Astrocyte of the cerebellum (primary cell): ENCODE measurements at places on chromosomes 5 and 9.
A peak's percentile ranks its signal among the peaks of the same experiment; 100 is the strongest.

DNA sequence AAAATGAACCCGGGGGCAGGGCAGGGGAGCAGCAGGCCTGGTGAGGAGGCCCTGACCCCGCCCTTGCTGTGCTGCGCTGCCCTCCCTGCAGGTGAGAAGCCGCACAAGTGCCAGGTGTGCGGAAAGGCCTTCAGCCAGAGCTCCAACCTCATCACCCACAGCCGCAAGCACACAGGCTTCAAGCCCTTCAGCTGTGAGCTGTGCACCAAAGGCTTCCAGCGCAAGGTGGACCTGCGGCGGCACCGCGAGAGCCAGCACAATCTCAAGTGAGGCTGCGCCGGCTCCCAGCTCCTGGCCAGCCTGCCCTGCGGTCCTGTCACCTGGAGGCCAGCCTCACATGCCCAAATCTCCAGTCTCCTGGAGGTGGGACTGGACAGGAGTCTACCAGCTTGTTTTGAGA is 12.3 kb downstream of the GFI1B start:
- no peak for DNase-seq

GRCh38 chr5:172303162-172303561 is 19.6 kb upstream of the UBTD2 start:
- no peak for DNase-seq

DNA sequence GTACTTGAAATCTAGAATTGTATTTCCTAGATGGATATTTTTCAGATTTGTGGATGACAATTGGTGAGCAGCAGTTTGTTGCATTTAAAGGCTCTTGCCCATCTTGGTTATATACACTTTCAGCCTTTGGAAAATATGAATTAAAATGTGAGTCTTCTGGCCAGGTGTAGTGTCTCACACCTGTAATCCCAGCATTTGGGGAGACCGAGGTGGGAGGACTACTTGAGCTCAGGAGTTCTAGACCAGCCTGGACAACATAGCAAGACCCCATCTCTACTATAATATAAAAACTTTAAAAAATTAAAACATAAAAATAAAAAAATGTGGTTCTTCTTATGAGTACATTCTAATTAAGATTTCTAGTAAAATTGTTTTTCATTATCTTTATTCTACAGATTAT is 102.0 kb downstream of the MTREX start:
- DNase-seq: no peak

GRCh38 chr5:169876386-169876785 is 103.9 kb downstream of the INSYN2B start:
- DNase-seq: no peak

DNA sequence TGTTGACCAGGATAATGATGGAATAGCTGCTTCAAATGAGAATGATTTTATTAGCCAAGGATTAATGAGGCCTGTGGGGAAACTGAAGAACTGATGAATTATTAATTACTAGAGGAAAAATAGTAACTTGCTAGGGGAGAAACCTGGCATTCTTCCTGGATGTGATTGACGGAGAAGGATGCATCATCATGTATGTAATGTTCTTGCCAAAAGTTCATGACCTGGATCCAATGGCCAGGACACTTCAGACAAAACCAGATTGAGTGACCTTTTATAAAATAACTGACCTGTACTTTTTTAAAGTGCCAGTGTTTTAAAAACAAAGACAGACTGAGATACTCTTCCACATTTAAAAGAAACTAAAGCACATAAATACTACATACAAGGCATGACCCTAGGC is 23.7 kb downstream of the KIAA1191 start:
- no peak for DNase-seq

- no peak for DNase-seq
Observed at GRCh38 chr9:134399435-134400056, 73.3 kb downstream of the RXRA start.

DNA sequence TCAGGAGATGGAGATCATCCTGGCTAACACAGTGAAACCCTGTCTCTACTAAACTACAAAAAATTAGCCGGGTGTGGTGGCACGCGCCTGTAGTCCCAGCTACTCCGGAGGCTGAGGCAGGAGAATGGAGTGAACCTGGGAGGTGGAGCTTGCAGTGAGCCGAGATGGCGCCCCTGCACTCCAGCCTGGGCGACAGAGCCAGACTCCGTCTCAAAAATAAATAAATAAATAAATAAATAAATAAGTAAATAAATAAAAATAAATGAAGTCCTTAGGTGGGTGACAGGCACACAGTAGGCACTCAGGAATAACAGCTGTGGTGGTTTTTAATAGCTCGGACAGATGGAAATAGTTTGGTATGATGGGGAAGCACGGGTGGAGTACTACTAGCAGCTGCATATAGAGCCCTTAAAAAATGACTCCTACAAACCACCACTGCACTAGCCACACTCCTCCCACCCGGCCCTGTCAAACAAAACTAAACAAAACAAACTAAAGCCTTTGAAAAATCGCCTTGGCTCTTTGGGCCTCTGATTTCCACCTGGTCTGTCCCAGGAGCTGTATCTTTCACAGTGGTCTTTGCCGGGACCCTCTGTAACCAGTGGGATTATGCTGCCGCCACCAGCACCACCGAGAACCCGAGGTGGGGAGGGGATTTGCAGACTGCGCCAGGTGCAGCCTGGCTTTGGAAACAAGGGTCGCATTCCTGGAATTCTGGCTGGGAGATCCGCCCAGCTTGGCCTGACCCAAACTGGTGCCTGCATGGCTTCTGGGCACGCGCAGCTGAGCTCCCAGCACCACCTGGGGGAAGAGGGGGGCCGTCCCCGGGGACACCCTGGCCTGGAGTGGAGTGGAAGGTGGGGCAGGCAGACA is 5.1 kb upstream of the WDR5 start:
- no peak for DNase-seq

GRCh38 chr5:176536132-176536901 is 885 bp downstream of the RNF44 start:
- peak; percentile 62 for DNase-seq

DNA sequence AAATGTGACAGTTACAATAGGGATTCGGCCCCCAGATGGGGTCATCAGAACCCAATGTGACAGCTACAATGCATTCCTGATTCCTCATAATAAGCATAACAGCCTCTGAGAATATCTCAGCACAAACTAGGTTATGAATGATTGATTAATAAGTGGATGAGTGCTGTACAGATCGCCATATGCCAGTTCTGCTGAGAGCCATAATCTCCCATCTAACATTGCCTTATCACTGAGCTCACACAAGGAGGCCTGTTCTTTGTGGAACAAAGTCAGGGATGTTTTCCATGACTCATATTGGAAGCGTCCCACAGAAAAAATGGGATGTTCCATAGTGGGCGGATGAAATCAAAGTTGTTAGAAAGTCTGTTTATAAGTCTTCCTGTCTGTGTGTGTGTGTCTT is 89.6 kb downstream of the KIF4B start:
- no peak for DNase-seq

GRCh38 chr5:458547-459353 is 15.8 kb downstream of the EXOC3 start:
- no peak for DNase-seq

- no peak for DNase-seq
Observed at GRCh38 chr5:178560911-178561310, 29.3 kb downstream of the COL23A1 start.

DNA sequence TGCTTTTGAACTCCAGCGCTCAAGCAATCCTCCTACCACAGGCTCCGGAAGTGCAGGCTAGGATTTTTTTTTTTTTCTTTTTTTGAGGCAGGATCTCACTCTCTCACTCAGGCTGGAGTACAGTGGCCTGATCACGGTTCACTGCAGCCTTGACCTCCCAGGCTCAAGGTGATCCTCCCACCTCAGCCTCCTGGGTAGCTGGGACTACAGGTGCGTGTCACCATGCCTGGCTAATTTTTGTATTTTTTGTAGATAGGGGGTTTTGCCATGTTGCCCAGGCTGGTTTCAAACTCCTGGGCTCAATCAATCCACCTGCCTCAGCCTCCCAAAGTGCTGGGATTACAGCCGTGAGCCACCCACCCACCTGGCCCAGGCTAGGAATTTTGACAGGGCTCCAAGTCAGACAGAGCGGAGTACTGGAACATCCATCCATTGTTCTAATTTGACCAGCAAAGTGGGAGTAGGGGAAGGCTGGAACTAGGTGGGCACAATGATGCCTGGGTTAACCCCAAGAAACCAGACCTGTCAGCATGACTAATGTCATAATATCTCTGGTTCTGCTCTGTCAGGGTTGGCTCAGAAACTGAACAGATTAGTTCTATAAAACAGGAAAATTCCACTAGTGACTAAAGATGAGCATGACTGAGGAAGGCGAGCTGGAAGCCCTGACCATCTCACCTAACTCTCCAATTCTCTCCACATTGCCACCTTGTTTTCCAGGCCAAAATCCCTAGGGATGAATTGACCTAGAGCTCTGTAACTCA is 9.2 kb downstream of the ZBTB5 start:
- DNase-seq: no peak

DNA sequence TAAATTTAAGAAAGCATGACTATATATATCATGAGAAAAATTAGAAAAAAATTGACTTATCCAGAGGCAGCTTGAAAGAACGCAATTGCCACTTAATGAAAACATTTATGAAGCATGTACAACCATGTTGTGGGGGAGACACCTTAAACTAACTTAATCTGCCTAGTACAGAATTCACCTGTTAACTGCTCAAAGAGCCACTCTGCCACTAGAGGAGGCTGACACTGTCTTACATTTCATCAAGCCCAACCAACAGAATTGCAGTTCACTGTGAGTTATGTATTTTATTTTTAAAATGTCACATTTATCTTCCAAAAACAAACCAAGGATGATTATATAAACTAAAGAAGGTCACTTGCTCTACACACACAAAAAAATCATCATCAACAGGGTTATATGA is 252.9 kb downstream of the MLLT3 start:
- DNase-seq: no peak

- no peak for DNase-seq
Observed at GRCh38 chr5:154464438-154464837, 13.6 kb downstream of the HAND1 start.

GRCh38 chr9:120583958-120584369 is 4.0 kb upstream of the CDK5RAP2 start:
- peak; percentile 83 for DNase-seq

- no peak for DNase-seq
Observed at GRCh38 chr5:96880444-96881164, 4.3 kb downstream of the ERAP2 start.

DNA sequence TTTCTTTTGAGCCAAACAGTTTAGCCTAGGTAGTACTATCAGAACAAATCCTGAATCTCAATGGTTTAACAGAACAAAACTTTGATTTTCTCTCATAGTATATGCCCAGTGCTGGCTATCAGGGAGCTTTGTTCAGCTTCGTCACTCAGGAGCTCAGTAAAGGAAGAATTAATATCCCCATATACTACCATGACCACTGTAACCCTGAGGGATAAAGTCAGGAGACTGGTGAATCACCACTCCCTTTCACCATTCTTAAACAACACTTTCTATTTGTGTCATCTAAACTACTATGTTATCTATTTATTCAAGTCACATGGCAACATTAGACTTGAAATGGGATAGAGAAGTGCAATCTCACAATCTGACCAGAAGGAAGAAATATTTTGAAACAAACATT is 522.6 kb upstream of the COX7C start:
- no peak for DNase-seq

GRCh38 chr9:11063263-11063662 is 450.5 kb upstream of the PTPRD start:
- DNase-seq: no peak

DNA sequence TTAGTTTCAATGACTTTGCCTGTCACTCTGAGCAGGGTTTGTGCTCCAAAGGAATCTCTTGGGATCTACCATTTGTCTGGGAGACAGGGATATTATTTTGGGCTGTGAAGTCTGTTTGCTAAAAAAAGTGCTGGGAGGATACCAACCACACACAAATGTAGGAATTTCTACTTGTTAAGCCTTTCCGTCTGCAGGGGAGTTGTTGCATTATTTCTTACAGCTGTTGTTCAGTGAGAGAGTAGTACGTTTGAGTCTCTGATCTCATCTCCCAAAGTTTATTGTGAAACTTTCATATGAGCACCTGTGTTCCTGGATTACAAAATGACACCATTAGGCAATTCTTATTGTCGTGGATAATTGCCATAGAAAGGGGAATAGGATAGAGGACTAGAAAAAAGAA is 78.3 kb upstream of the SEMA6A start:
- no peak for DNase-seq

DNA sequence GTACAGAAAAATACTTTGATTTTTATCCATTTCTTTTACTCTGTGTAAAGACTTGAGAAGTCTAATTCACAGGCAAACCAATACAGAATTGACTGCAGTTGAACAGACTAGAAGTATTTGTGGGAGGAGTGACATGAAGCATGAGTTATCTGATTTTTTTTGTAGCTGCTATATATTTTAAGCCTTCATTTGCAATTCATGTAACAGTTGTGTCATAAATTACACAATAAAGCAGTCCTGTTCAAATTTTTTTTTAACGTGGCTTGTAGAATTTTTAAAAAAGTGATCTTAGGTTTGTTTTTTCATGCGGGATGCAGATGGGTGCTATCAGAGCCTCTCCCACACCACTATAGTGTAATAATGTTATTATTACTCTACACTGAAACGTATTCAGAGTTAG is 2.9 kb upstream of the MAML1 start:
- no peak for DNase-seq

GRCh38 chr5:54309691-54310432 is 511 bp downstream of the ARL15 start:
- no peak for DNase-seq

GRCh38 chr9:130323051-130323745 is 57.6 kb downstream of the HMCN2 start:
- DNase-seq: no peak

- no peak for DNase-seq
Observed at GRCh38 chr9:650362-650761, 191.1 kb upstream of the DMRT1 start.

DNA sequence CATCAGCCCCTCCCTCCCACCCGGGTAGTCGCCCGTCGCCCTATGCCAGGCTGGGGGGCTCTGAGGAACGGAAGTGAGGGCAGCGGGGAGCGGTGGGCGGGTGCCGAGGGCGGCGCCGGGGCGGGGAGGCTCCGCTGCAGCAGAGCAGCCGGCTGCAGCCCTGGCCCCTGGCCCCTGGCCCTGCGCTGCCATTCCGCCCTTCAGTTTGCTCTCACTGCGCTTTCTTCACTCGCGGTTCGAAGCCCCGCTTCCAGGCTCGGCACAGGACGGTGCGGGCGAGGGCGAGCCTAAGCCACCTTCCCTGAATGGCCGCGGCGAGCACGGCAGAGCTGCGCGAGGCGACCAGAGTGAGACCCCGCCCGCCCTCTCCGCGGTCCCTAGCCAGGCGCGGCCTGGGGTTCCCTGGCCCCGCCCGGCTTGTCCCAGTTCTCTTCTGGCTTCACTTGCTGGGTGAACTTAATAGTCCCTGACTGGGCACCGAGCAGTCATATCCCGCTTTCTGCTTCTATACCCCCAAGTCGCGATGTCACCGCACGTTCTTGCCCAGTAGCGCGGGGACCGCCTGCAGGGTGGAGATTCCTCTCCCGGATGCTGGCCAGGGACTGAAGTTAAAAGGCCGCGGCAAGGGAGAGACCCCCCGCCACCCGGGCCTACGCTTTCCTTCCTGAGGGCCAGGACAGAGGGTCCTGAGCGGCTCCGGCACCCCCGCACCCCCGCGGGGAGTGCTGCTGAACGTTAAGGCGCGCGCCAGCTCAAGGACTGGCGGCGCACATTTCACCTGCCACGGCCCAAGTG is 623 bp upstream of the TRIM36 start:
- no peak for DNase-seq
